ENCODE measurements at places on chromosomes 1 and 21.

DNA sequence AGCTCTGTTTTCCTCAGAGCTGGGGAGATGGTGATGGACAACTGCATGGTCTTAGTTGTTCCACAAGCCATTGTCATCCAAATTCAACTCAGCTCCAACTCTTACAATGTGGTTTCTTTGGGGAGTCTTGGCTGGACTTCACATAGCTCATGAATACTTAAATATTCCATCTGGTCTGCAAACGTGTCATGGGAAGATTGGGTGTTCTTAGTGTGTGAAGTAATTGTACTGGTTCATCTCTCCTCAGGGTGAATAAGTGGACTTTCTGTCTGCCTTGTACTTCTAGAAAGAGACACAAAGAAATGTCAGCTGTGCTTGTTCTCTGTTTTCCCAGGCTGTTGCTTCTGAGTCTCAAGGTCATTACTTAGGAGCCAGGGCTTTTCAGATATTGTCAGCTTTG is 106.6 kb downstream of the VPS13D start:
- no peak for DNase-seq

DNA sequence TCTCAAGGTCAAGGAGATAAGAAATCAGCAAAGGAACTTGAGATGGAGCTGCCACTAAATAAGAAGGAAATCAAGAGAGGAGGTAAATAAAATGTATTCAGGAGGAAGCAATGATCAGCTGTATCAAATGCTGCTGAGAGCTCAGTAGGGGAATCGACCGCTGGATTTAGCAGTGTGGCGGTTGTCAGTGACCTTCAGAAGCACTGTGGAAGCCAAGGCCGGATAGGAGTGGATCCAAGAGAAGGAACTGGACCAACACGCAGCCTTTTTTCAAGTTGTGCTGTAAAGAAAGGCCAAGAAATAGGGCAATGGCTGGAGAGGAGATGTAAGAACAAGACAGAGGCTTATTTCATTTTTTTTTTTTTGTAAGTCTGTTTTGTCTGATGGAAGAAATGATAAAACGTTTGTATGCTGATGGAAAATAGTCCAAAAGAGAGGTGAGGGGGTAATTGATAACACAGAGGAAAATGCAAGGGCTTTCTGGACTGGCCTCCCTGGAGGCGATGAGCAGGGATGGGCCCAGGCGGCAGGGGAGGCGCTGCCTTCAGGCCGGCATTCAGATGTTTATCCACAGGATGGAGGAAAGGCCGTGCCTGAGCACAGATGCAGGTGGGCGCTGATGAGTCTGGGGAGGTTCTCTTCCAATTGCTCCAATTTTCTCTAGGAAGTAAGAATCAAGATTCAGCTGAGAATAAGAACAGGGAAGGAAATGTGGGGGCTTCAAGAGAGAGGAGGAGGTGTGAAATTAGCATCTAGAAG is 17.5 kb upstream of the FAM43B start:
- no peak for DNase-seq

- DNase-seq, result no peak
Measured at GRCh38 chr1:22761101-22761500, 50.5 kb downstream of the EPHB2 start.

- no peak for DNase-seq
Measured at GRCh38 chr1:55243655-55244054, 28.5 kb upstream of the USP24 start.

GRCh38 chr1:30037251-30038118 is 685.9 kb downstream of the MATN1 start:
- DNase-seq, result no peak

DNA sequence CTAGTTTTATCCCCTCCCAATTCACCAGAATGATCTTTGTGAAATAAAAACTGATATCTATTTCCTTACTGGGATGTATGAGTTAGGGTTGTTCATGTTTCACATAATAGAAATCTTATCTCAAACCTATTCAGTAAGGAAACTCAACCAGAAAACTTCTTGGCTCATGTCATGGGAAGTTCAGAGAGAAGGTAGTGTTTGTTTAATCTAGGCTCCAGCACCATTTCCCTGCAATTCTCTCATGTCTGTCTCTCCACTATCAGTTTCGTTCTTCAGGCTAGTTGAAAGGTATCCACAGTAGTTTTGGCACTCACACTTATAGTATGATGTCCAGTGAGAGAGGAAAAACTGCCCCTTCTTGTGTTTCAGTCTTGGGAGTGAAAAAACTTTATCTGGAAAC is 34.6 kb upstream of the UHMK1 start:
- DNase-seq, result no peak

- no peak for DNase-seq
Measured at GRCh38 chr1:19639999-19640362, 4.1 kb upstream of the NBL1 start.
